ENCODE measurements at places on chromosomes 16 and 17.

DNA sequence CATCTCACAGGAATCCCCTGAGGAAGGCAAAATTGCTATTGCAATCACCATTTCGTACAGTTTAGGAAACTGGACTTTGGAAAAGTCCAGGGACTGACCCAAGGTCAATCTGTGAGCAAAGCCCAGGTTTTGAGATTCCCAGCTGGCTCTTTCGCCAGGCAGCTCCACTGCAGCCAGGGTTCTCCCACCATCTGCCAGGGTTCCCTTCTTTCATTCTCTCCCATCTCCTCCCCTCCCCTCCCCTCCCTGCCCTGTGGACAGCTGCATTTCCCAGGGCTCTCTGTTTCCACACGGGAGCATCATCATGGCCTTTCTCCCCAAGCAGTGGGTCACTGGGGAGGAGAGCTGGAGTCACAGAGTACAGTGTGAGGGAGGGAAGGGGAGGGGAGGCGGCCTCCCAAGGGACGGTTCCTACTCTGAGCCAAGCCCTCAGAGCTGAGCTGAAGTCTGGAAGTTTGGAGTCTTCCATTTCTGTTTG lies 11.9 kb upstream of the GSDMA start:
- no peak for DNase-seq

DNA sequence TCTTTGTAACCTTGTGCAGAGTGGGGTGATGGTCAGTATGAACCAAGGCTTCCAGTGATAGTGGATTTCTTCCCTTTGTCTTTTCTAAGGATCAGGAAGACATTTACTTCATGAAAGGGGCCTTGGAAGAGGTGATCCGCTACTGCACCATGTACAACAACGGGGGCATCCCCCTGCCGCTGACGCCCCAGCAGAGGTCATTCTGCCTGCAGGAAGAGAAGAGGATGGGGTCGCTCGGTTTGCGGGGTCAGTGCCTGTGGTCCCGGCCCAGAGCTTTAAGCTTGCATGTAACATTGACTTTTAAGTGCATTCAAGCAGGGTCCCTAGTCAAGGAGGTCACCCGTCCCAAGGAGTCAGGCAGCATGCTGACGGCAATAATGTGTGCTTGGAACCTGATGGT lies 56.0 kb downstream of the MEAK7 start:
- peak; percentile 40 for DNase-seq

DNA sequence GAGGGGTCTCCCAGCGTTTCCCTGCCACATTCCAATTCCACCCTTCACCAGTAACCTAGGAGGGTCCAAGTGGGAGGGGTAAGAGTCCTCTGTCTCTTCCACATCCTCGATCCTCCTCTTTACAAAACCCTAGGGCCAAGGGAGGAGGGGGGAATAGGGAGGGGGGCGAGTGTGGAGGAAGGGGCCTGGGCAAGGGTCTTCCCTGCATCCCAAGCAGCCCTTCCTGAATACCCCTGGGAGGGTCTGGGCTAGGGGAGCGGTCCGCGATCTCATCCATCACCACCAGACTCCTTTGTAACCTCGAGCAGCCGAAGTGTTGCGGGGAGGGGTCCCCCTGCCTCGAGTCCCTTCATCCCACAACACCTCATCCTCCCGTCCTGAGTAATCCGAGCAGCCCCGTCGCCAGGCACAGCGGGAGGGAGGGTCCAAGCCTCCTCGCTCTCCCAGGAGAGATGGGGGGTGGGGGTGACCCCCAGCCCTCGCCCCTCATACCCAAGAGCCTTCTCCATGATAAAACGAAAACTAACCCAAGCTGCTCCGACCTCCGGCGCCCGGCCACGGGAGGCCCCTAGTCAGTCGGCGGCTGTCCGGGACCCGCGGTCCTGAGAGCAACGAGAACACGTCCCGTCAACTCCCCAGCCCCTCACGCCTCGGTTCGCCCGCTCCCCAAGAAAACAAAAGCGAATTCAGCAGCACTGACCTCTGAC lies 502 bp downstream of the SMPD3 start:
- no peak for DNase-seq

DNA sequence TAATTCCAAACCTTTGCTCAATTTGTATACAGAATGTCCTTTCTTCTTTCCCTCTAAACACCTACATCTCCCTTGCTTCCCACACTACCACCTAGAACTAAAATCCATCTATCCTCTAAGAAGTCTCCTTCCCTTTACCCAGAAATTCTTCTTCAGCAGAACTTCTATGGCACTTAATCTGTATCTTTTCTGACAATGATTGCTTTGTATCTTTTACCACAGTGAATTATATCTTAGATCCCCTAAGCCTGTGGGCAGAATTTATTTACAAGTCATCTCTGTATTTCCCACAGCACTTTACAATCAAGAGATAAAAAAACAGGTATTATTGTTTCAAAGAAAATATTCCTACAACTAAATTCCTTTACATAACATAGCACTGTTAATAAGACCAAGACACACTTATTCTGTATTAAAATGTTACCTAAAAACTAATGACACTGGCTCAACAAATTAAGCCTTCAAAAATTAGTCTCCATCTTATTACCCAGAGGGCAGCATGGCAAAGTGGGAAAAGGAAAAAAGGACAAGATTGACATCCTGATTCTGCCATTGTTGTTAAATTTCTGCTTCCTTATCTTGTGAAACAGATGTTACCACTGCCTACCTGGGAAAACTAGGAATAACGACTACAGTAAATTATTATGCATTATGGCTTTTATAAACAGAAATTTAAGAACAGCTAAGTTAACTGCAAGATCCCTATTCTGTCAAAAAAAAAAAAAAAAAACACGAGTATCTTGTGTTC lies 42.8 kb downstream of the KANSL1 start:
- DNase-seq: no peak

- DNase-seq: no peak
Measured at GRCh38 chr16:75025761-75026160, 26.9 kb downstream of the ZNRF1 start.

DNA sequence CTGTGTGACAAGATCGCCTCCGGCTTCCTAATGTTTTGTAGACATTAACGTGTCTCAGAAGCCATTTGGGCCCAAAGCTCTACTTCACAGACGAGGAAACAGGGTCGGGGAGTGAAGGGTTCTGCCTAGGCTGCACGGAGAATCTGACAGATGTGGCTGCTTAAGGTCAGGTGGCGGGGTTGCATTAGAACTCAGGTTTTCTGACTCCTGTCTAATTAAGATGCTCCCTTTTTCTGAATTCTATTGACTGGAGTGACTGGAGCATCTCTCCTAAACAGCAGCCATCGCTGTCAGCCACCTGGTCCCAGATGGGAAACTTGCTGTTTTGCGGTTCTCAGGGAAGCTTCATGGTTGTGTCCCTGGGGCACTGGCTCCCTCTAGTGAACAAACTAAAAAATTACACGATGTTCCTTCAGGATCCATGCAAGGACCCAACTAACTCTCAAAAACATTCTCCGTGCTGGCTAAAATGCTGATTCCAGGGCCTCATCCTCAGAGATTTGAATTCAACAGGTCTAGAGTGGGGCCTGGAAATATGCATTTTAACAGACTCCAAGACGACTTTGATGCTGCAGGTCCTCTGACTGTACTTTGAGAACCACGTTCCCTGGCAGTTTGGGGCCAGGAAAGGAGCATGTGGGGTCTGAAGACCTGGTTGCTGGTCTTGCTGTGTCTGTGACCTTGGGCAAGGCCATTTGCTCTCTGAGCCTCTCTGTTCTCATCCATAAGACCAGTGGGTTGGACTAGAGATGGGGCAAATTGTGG lies 117.4 kb downstream of the IRF8 start:
- DNase-seq: peak; percentile 76

DNA sequence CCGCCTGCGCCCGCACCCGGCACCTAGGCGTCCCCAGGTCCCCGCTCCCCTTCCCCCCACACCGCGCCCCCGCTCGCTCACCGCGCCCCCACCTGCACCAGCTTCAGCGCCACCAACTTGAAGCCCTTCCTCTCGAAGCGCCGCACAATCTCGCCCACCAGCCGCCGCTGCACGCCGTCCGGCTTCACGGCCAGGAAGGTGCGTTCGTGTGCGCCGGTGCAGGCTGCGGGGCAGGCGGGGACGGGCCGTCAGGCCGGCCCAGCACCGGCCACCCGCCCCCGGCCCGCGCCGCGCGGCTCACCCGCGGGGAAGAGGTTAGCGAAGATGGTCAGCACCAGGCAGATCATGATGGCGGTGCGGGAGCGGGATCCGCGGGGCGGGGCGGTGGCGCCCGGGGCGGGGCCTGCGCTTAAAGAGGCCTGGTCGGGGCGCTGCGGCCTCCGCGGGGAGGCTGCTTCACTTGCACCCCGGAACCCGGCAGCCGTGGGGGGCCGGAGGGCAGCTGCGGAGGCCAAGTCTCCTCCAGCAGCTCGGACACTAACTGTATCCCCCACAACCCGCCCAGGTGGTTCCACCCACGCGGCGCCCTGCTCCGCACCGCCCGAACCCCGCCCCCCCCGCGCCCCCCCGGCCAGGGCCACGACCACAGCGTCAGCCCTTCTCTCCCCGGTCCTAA lies at the start of gene NME3:
Gene NME3, minus strand, starts transcription at position 356 of the 676 bp plus-strand sequence. Its CDS starts 9 bp downstream, at position 347.
- DNase-seq: peak; percentile 77

GRCh38 chr17:53629188-53629587 lies 193.5 kb upstream of the KIF2B start:
- no peak for DNase-seq

DNA sequence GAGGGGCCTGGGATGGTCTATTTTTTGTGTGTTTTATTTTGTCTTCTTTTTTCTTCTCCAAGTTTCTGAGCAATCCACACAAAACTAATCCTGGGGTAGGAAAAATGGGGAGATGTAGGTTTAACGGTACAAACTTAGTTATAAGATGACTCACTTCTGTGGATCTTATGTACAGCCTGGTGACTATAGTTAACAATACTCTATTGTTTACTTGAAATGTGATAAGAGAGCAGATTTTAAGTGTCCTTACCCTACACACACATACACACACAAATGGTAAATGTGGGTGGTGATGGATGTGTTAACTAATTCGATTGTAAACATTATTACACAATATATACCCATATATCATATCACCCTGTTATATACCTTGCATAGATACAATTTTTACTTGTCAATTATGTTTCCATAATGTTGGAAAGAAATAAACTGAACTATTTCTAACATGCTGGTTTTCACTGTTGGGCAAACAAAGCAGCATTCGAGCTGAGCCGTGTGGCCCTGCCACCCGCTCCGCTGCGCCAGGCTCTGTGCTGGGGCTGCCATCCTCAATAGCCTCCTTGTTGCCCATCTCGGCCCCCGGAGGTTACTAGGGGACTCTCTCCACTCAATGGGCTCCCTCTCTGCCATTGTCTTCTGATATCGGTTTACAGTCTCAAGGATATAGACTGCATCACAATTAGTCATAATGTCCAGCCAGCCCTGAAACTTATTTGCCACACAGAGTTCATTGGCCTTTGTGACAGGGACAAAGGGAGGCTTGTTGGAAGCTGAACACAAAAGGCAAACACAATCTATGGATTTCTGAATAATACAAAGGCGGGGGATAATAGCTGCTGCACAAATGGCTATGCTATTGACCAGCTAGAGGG lies 380.3 kb upstream of the MAF start:
- no peak for DNase-seq

GRCh38 chr16:50526249-50526648 lies 21.9 kb upstream of the NKD1 start:
- DNase-seq: peak; percentile 37
